ENCODE measurements at places on chromosomes 5 and 9. TPM values are rescaled to one million over a fixed set of nuclear protein-coding genes. Genes with fewer than 3 reads are reported as not detected.

- H3K4me3 ChIP-seq: peak overlapping the region; percentile 69
- H3K36me3 ChIP-seq: no peaks in the 10 kb centered on the region
- H3K27ac ChIP-seq: peak overlapping the region; percentile 90
- H3K27me3 ChIP-seq: no peaks in the 10 kb centered on the region
- H3K4me1 ChIP-seq: peaks cover 20% of the 10 kb centered on the region
- peak; percentile 30 for DNase-seq
These were observed 592 bp downstream of the UBAP2 start for GRCh38 chr9:34047864-34048726.

DNA sequence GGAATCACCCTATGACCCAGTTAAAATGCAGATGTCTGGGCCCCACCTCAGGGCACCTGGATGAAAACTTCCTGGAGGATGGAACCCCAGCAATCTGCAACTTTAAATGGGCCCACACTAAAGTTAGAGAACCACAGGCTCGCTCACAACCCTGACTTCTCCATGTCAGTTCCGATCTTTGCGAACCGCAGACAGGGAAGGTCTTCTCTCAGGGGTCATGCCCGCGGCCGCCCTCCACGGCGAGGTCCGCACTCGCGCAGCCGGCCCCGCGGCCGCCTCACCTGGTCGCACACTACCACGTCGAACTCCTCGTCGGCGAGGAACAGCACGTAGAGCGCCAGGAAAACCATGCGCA is 499 bp downstream of the ALG2 start:
- peaks cover 26% of the 10 kb centered on the region for H3K4me1 ChIP-seq
- peak overlapping the region; percentile 91 for H3K4me3 ChIP-seq
- no peak for DNase-seq
- H3K27me3 ChIP-seq: no peaks in the 10 kb centered on the region

DNA sequence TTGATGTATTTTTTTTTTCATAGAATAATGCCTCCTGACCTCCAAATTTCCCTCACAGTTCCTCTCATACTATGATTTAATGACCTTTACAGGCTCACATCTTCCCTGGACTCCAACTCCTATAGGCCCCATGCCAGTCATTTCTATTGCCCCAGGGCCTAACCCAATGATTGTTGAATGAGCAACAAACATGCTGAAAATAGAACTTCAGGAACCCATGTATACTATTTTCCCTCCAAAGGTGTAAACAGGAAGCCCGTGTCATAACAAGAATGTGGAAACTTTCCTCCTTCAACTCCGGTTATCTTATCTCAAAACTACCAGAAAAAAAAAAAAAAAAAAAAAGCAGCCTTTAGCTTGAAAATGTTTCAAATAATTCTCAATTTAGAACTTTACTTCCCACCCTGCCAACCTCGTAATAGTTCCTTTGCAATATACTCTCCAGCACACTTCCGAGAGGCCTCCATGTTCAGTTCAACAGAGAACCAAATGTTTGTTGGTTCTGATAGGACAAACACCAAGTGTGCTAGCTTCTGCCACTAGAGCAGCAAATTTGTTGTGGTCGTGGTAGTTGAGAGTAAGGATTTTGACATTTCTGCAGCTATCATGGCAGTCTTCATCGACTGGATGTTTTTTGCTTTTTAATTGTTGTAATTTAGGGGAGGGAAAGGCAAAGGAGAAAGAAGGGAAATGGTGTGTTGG is 25.8 kb downstream of the TRPM6 start:
- H3K27me3 ChIP-seq: no peaks in the 10 kb centered on the region
- H3K4me3 ChIP-seq: no peak overlapping the region
- H3K27ac ChIP-seq: no peak overlapping the region

DNA sequence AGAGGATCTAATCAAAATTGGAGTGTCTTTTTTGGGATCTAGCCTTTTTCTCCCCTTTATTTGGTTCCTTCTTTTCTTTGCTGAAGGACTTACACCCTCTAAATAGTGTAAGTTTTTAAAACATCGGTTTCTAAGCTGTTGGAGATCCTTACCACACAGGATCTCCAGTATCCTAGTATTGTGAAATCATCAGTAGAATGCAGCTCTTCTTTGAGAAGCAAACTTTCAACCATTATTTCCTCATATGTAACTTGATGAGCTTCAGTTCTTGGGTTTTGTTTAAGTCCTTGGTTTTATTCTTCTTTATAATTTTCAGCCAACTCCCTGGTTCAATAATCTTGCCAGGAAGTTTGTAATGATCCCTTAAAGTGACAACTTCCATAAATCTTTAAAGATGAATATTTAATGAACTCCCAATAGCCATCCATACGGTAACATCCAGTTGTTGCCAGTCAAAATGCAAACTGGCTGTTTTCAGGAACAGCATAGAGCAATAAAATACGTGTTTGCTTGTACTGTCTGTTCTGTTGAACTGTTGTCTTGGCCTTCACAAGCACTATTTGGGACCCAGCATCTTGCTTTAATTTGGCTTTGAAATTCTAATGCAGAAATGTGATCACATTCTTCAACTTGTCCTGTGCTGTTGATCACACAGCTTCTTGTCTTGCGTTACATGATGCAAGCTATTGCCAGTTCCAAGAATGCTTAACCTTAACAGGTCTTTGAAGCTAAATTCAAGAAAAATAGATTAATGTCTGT is 34.8 kb upstream of the TTC23L start:
- no peak overlapping the region for H3K4me3 ChIP-seq
- DNase-seq: no peak
- H3K27me3 ChIP-seq: no peaks in the 10 kb centered on the region
- peaks cover 65% of the 10 kb centered on the region for H3K36me3 ChIP-seq

GRCh38 chr9:33188711-33189110 is 21.6 kb upstream of the B4GALT1 start:
- H3K27me3 ChIP-seq: no peaks in the 10 kb centered on the region
- H3K36me3 ChIP-seq: no peaks in the 10 kb centered on the region
- no peak overlapping the region for H3K4me3 ChIP-seq
- DNase-seq: no peak
- no peak overlapping the region for H3K27ac ChIP-seq

GRCh38 chr5:177470759-177471536 is 2.5 kb downstream of the DBN1 start:
- no peak overlapping the region for H3K4me3 ChIP-seq
- no peaks in the 10 kb centered on the region for H3K36me3 ChIP-seq
- no peak overlapping the region for H3K27ac ChIP-seq
- no peaks in the 10 kb centered on the region for H3K27me3 ChIP-seq
- no peak for DNase-seq

GRCh38 chr5:168348084-168348414 is 56.6 kb downstream of the WWC1 start:
- H3K4me1 ChIP-seq: peaks cover 76% of the 10 kb centered on the region
- H3K4me3 ChIP-seq: no peak overlapping the region
- H3K36me3 ChIP-seq: peaks cover 24% of the 10 kb centered on the region
- H3K27me3 ChIP-seq: no peaks in the 10 kb centered on the region
- DNase-seq: peak; percentile 65

Gene ZNF608
- 2.8 TPM for total RNA-seq

Gene TRIM36
- 0.15 TPM for total RNA-seq
